Stimulated activated CD4-positive, alpha-beta T cell treated with anti-CD3 and anti-CD28 coated beads, Interleukin-12 subunit alpha, Interleukin-12 subunit beta, amount 100 ng/mL, for 24 hours (primary cell): ENCODE measurements at places on chromosomes 11 and 22.

- no peak for DNase-seq
Measured at GRCh38 chr11:28619846-28620540, 511.8 kb downstream of the METTL15 start.

DNA sequence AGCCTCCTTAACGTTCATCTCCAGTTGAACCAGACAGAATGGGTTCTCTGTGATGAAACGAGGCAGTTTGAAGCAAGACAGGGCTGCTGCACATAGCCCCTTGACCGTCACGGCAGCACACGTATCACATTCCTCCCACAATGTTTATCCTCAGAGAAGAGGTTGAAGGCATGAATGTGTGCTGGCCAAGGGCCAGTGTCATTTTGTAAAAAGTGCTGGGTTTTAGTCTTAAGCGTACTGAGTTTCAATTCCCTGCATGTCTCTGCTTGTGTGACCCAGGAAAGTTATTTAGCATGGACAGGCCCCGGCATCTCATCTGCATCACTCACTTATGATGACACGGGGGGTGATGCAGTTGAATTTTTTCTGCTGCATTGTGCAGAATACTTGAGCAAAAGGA is 31.6 kb downstream of the TTC12 start:
- no peak for DNase-seq

DNA sequence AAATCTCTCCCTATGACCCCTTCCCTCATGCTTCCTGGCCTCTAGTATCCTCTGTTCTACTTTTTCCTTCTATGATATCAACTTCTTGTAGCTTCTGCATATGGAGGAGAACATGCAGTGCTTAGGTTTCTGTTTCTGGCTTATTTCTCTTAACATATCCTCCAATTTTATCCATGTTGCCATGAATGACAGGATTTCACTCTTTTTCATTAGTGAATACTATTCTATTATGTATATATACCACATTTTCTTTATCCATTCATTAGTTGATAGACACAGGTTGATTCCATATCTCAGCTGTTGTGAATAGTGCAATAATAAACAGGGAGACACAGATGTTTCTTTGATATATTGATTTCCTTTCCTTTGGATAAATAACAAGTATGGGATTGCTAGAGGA is 123.3 kb upstream of the SESN3 start:
- no peak for DNase-seq

DNA sequence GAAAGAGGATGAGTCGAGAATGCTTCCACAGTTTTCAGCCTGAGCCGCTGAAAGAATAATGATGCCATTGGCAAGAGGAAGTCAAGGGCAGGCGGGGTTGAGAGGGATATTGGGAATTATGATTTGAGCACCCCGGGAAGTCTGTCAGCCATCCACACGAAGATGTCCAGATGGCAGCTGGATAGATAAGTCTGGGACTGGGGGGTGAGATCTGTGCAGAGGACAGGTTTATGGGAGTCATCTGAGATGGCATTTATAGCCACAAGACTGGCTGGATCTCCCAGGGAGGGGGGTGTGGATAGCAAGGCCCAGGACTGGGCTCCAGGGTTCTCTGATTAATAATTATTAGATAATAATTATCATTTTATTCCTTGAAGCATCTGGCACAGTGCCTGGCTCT is 5.1 kb upstream of the STIP1 start:
- DNase-seq = no peak

GRCh38 chr11:134555510-134555909 is 143.5 kb upstream of the B3GAT1 start:
- DNase-seq = no peak

DNA sequence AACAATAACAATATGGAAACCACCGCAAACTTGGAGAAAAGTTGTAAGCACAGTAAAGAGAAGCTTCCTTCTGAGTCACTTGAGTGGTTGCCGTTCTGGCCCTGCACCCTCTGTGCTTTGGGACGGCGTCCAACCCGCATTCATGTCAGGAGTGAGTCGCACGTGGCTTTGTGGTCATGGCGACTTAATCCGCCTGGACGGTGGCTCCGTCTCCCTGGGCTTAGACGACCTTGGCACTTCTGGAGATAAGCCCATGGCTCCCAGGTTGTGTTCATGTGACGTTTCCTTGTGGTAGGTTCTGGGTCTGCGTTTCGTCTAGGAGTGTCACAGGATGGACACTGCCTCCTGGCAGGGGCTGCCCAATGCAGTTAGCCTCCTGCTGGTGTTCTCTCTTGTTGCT is 40.5 kb downstream of the TPCN2 start:
- no peak for DNase-seq

DNA sequence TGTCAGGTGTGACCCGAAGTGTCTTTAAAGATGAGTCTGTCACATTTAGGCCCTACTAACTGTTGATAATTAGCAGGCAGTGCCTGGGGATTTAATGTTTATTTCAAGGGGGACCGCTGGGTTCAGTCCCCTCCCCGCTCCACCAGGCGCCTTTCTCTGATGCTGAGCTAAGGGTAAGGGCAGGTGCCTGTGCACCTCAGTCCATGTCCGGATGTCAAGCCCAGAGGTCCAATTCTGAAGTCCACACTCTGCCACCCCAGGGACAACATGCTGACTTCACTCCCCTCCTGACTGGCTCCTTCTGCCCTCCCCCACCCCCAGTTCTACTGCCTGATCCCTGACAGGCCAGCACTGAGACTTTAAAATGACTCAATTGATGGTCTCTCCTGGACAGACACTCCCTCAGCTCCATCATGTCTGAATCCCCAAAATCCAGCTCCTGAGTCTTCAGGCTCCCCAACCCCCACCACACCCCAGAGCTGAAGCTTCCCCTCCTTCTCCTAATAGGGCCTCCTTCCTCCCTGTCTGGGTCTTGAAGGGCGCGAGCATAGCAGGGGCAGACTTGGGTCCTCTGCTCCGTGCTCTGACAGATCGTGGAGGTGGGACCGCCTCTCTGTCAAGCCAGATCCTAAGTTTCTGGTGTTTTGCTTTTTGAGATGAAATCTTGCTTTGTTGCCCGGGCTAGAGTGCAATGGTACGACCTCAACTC is 49.8 kb upstream of the ANO1 start:
- DNase-seq = no peak

- no peak for DNase-seq
Measured at GRCh38 chr11:90798769-90799168, 575.9 kb upstream of the CHORDC1 start.

DNA sequence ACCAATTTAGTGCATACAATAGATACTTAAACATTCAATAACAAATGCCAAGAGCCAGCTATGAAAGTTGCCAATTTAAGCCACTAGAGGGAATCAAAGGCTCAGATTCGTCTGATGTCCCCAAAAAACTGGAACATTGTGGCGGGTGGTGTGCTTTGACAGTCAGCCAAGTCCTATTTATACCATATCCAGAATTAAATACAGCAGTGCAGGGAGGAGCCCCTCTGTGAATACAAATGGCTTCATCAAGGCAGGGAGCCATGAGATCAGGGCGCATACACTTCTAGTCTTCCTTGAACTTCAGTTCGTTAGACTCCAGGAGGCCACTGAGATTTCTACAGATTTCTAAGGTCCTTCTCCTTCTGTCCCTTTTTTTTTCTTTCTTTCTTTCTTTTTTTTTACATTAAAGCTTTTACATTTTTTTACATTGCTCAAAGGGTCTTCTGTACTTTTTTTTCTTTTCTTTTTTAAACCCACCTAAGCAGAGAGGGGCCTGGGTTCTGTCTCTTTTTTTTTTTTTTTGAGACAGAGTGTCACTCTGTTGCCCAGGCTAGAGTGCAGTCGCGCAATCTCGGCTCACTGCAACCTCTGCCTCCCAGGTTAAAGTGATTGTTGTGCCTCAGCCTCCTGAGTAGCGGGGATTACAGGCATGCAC is 41.5 kb upstream of the HSPA8 start:
- DNase-seq = no peak

DNA sequence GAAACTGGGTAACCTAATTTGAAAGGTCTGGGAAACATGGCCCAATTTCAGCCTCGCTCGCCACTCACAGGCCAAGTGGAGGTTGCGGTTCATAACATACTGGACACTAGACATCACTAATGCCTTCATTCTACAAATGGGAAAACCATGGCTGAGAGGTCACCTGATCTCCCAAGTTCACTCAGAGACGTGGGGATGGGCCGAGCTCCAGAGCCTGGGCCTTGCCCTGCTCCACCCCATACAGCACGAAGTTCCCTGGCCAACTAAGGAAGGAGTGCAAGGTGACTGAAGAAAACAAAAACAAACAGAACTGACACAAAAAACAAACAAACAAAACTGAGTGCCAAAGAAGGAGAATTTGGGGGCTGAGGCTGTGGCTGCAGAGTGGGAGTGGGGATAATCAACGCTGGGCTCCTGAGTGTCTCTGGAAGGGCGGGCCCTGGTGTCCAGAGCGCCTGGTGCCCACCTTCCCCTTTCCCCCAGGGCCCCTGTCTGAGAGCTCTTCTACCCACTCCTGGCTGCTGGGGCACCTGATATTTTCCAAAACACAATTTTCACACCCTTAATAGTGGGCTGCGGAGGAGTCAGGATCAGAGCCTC is 46.5 kb upstream of the ADA2 start:
- DNase-seq = no peak

GRCh38 chr11:128095466-128095981 is 491.8 kb downstream of the ETS1 start:
- DNase-seq = no peak

DNA sequence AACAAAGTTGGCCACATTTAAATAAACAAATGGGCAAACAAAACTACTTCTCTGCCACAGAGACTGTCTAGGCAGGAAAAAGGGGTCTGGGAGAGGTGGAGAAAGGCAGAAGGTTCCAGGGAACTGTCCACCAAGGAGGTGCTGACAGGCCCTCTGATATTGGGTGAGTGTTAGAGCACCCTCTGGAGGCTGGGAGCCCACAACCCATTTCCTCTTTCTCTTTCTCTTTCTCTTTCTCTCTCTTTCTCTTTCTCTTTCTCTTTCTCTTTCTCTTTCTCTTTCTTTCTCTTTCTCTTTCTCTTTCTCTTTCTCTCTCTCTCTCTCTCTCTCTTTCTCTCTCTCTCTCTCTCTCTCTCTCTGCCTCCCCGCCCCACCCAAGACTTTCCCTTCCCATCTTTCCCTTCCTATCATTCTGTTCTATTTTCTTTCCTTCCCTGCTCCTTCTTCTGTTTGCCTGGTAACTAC is 912.8 kb downstream of the DLG2 start:
- no peak for DNase-seq

- DNase-seq = no peak
Measured at GRCh38 chr11:100247704-100248103, 439.4 kb upstream of the ARHGAP42 start.

- no peak for DNase-seq
Measured at GRCh38 chr22:20526628-20527355, 19.4 kb downstream of the MED15 start.
